WTC11 (cell line): ENCODE measurements at places on chromosomes 1 and 21. TPM values are rescaled to one million over a fixed set of nuclear protein-coding genes. Genes with fewer than 3 reads are reported as not detected.

GRCh38 chr1:184757406-184757805, 2.7 kb upstream of the EDEM3 start:
- DNase-seq: no peak

- no peak for DNase-seq
These were observed 12.0 kb downstream of the OR2M4 start for GRCh38 chr1:248243204-248243603.

GRCh38 chr21:32299695-32300094, 1.0 kb downstream of the MRAP start:
- DNase-seq: no peak

The FAM72A gene
- total RNA-seq: 25.5 to 30.6 TPM (median 27.9 TPM) in 3 replicates

GRCh38 chr21:36902793-36903192, 63.7 kb downstream of the HLCS start:
- no peak for DNase-seq

- DNase-seq: no peak
These were observed 12.3 kb downstream of the ADGRB2 start for GRCh38 chr1:31751822-31752241.

DNA sequence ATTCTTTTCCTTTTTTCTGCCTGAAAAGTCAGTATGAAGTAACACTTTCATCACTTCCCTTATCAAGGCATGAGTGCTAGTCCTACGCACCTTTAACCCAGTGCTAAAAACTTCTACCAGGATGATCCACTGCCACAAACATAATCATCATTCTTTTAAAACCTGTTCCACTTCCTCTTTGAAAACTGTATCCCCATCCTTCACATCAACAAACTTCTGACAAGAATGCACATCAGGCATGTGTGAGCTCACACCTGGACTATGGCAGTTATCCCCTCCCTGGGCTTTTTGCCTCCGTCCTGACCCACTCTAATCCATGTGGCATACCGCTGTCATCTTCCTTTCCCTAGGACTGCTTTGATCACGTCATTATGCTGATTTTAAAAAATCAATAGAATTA, 70.2 kb downstream of the ESRRG start:
- no peak for DNase-seq

- no peak for DNase-seq
These were observed 3.7 kb upstream of the SAMD11 start for GRCh38 chr1:920010-920409.

DNA sequence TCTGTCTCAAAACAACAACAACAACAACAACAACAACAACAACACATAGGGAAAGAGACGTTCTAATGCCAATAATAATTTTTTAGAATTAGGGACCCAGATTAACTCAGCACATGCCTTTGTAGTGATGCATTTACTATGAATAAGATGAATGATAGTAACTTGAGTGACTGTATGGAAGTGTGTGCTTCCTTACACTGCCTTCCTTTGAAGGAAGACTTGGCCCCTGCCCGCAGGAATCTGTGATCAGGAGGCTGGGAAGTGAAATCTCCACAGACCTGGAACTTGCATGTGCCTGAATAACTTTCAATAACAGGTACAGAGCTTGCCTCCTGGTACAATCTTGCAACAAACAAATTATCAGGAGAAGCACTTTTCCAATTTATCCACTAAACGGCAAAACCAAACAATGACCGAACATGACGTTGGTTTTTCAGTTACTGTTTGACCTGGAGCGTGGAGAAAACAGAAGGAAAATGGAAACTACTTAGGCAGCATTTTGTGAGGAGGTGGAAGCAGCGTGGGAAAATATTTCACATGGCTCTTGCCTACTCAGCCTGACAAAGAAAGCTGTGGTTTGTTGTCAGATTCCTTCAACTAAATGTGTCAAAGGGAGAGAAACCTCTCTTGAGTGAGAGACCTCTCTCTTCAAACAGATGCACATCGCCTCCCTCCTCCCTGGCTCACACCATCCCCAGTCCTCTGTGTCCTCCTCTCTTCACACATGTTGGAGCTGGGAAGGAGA, 10.1 kb upstream of the ABCA4 start:
- no peak for DNase-seq

DNA sequence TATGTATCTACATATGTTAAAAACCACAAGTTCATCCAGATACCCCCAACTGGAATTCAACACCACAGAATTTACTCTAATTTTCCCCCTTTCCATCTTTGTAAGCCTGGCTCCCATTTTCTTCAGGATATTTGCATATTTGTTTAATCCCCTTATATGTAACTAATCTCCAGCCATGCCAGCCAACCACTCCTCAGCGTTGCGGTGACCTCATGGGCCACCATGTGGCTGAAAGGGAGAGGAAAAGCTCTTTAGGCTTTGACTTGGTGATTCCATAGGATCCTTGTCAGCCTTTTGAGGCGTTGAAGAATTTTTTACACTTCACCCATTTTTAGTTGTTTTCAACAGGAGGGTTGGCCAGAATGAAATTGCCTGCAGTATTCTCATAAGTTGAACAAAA, 10.0 kb downstream of the CLDN19 start:
- peak; percentile 39 for DNase-seq

The CYP4Z1 gene
- not detected in 3 replicates for total RNA-seq

The SERPINC1 gene
- total RNA-seq: 0.57 to 1.0 TPM (median 0.69 TPM) in 3 replicates
